ENCODE measurements at places on chromosomes 3 and 15. TPM values are rescaled to one million over a fixed set of nuclear protein-coding genes. Genes with fewer than 3 reads are reported as not detected.
A peak's percentile ranks its signal among the peaks of the same experiment; 100 is the strongest.

ERC2 gene
- total RNA-seq: 1.9 TPM

COL7A1 gene
- total RNA-seq: 34.1 TPM

UTS2B gene
- total RNA-seq: 5.9 TPM

CXCR6 gene
- total RNA-seq: 0.16 TPM

SAMD7 gene
- total RNA-seq: not detected

C2CD4A gene
- total RNA-seq: 0.39 TPM

CCDC39 gene
- 7.4 TPM for total RNA-seq

DNA sequence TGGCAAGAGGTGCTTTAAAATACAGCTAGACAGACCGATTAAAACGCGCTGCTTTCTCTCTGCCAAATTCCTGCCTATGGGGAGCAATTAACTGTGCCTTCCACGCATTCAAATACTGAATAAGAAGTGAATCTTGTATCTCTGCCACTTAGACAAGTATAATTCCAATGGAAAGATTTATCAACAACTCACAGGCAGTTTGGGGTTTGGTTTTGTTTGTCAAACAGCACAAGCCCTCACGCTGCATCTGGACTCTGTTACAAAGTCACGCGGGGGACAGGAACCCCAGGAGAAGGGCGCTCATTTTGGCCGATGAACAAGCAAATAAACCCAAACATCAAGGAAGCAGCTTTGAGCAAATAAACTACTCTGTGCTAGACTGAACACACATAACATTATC is 61.8 kb upstream of the TMCO5A start:
- no peak overlapping the region for H3K27ac ChIP-seq
- no peak overlapping the region for H3K4me3 ChIP-seq

DNA sequence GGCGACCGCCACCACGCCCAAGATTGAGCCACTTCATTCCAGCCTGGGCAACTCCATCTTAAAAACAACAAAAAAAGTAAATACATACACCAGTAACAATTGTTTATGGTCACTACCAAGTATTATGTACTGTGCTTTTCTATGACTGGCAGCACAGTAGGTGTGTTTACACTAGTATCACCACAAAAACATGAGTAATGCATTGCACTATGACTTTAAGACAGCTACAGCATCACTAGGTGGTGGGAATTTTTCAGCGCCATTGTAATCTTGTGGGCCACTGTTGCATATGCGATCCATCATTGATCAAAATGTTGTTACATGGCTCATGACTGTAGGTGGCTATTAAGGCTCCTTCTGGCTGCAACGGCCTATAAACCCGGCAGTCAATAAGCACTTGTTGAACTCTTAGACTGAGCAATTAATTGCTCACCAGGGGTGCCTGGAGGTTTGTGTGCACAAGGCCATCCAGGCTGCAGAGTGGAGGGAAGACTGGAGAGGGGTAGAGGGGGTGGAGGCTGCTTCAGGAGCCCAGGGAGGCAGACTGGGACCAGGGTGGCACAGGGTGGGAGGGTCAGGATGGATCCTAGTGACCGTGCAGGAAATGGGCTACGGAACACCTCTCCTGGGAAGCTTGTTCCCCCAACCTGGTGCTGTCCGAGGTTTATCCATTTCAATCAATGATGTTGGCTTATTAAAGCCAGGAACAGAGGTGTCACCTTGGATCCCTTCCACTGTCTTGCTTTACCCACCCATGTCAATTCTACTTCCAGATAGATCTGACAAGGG is 17.9 kb upstream of the COPG1 start:
- DNase-seq: no peak
- no peak overlapping the region for H3K27ac ChIP-seq
- no peaks in the 10 kb centered on the region for H3K36me3 ChIP-seq
- peaks cover 5% of the 10 kb centered on the region for H3K4me1 ChIP-seq
- no peaks in the 10 kb centered on the region for H3K27me3 ChIP-seq

DNA sequence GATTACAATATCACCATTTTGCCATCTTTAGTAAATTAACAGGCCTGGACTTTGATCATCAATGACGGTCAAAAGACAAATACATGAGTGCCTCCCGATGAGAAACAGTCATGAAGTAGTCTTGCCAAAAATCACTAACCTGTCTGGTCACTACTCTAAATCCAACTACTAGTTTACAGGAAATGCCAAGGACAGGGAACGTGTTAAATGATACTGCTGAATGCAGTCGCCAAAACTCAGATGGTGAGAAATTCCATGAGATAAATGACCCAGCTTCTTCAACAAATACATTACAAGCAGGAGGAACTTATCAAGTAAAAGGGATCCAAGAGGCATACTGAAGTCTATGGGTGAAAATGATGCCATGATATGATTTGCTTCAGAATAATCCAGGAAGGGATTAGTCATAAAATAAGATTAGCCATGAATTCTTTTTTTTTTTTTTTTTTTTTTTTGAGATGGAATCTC is 35.8 kb upstream of the ATP13A3 start:
- H3K4me3 ChIP-seq: no peak overlapping the region
- H3K36me3 ChIP-seq: no peaks in the 10 kb centered on the region
- no peak for DNase-seq
- no peaks in the 10 kb centered on the region for H3K27me3 ChIP-seq
- H3K27ac ChIP-seq: no peak overlapping the region

GRCh38 chr3:62151591-62151990 is 221.8 kb downstream of the FEZF2 start:
- H3K27me3 ChIP-seq: no peaks in the 10 kb centered on the region
- no peak overlapping the region for H3K4me3 ChIP-seq
- H3K27ac ChIP-seq: no peak overlapping the region

- H3K4me1 ChIP-seq: peaks cover 18% of the 10 kb centered on the region
- peak overlapping the region; percentile 85 for H3K27ac ChIP-seq
- no peaks in the 10 kb centered on the region for H3K36me3 ChIP-seq
- no peaks in the 10 kb centered on the region for H3K27me3 ChIP-seq
- DNase-seq: peak; percentile 19
- H3K4me3 ChIP-seq: peak overlapping the region; percentile 84
Measured at GRCh38 chr15:82045179-82045891, 483 bp downstream of the MEX3B start.

GRCh38 chr3:114294940-114295480 is 1.2 kb downstream of the TIGIT start:
- H3K36me3 ChIP-seq: no peaks in the 10 kb centered on the region
- H3K27me3 ChIP-seq: no peaks in the 10 kb centered on the region
- H3K27ac ChIP-seq: no peak overlapping the region

GRCh38 chr15:63763476-63764123 is 70.1 kb downstream of the HERC1 start:
- DNase-seq: no peak
- no peaks in the 10 kb centered on the region for H3K36me3 ChIP-seq
- H3K27me3 ChIP-seq: no peaks in the 10 kb centered on the region

DNA sequence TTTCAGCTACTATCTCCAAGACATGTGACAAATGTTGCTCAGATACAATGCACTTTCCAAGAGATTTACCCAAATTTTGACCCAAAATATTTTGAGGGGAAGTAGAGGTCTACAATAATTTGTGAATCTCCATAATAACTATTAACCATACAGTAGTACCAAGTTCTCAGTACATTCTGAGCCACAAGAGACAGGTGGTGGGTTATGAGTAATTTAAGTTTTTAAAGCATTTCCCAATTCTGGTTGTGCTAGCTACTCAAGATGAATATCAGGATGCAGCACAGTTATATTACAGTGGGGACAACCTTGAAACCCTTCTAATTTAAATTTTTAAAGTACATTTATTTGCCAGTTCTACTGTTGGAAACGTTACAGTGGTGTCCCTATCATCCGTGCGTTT is 92.2 kb upstream of the MITF start:
- no peaks in the 10 kb centered on the region for H3K4me1 ChIP-seq
- H3K27ac ChIP-seq: no peak overlapping the region
- no peaks in the 10 kb centered on the region for H3K36me3 ChIP-seq

DNA sequence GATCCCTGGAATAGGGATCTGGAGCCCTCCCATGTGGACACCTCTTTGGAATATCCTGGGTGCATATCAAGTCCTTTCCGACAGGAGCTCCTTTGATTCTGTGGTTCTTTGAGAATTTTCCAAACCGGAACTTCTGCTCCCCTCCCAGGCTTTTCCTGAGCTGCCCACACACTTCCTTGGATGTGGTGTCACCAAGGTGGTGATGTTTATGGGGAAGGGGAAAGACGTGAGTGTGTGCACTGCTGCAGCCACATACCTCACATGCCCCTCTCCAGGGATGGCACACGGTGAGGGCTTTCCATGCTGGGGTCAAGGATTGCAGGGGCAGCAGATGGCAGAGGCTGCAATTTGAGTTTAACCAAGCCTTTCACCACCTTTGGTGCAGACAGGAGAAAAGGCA is 27.9 kb upstream of the PSTPIP1 start:
- no peaks in the 10 kb centered on the region for H3K27me3 ChIP-seq
- DNase-seq: no peak
- H3K27ac ChIP-seq: no peak overlapping the region

GRCh38 chr3:141103503-141103902 is 52.4 kb downstream of the SPSB4 start:
- H3K36me3 ChIP-seq: no peaks in the 10 kb centered on the region
- no peaks in the 10 kb centered on the region for H3K27me3 ChIP-seq
- H3K4me1 ChIP-seq: peaks cover 4% of the 10 kb centered on the region
- DNase-seq: no peak
- no peak overlapping the region for H3K4me3 ChIP-seq

GRCh38 chr3:10351013-10351735 is 30.3 kb upstream of the SEC13 start:
- no peak overlapping the region for H3K4me3 ChIP-seq
- H3K27ac ChIP-seq: no peak overlapping the region
- H3K27me3 ChIP-seq: no peaks in the 10 kb centered on the region
- no peaks in the 10 kb centered on the region for H3K4me1 ChIP-seq
- DNase-seq: no peak
- no peaks in the 10 kb centered on the region for H3K36me3 ChIP-seq

DNA sequence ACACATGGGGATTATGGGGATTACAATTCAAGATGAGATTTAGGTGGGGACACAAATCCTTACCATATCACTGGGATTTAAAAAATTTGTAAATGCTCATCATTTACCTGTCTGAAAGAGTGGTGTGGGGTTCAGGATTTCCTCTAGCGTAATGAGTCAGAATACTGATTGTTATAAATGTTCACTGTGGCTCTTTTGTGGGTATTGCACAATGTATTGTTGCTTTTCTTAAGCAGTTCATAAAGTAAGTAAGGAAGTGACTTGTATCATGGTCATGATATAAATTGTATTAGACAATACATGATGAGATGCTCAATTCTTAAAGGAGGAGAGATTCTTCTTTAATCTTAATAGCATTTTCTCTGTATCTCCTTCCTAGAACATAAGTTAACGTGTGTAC is 262.1 kb downstream of the CNTN4 start:
- H3K27me3 ChIP-seq: no peaks in the 10 kb centered on the region
- H3K4me1 ChIP-seq: no peaks in the 10 kb centered on the region
- H3K4me3 ChIP-seq: no peak overlapping the region
- no peak for DNase-seq
- H3K36me3 ChIP-seq: no peaks in the 10 kb centered on the region

Measured in testis (tissue), 5 donors.